ENCODE measurements at places on chromosomes 1 and 21. TPM values are rescaled to one million over a fixed set of nuclear protein-coding genes. Genes with fewer than 3 reads are reported as not detected.

DNA sequence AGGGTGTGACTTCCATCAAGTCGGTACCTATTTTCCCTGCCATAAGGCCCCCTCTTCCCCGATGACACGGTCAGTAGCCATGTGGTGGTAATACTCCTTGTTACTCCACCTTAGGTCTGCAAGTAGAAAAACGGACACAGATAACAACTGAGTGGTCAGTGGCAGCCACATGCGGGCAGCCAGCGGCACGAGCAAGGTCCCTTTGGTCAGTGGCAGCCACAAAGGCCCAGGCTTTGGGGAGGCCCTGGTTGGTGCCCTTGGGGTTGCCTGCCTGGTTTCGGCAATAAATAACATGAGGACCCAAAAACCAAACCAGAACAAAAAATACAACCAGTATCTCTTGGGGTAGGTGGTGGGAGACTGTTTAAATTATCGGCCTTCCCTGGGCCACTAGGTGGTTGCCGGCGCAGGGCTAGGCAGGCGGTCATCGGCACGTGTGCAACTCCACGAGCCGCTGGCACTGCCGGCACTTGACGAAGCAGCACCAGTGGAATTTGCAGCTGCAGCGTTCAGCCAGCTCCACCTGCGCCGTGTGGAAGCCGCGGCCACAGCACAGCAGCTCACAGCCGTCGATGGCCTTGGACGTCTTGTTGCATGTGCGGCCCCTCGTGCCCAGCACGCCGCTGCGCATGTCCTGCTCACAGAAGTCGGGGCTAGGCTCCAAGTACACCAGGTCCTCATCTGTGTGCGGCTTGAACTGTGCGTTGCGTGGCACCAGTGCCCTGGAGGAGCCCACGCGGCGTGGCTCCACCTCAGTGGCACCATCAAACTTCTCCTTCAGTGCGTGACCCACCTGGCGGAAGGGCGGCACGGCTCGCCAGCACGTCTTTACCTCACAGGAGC lies 23.1 kb downstream of the WNT4 start:
- no peak overlapping the region for H3K4me3 ChIP-seq
- DNase-seq, result peak; percentile 50
- H3K27me3 ChIP-seq, result no peaks in the 10 kb centered on the region

DNA sequence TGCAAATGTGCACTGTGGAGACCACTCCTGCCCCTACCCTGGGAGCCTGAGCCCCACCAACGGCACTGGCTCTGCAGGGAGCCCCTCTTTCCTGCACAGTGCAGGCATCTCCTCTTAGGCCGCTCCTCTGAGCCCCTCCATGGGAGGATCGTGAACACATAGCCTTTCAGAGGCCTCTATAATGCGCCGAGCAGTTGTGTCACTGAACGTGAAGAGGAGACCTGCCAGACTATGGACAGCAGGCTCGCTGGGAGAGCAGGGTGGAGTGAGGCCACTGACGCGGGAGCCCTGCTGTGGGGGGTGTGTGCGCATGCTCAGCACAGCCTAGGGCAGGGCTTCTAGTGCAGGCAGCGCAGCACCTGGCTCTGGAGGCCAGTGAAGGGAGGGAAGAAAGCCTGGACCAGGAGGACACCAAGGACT lies 151.3 kb upstream of the COL6A1 start:
- DNase-seq, result peak; percentile 60
- H3K4me1 ChIP-seq, result no peaks in the 10 kb centered on the region
- H3K4me3 ChIP-seq, result no peak overlapping the region

DNA sequence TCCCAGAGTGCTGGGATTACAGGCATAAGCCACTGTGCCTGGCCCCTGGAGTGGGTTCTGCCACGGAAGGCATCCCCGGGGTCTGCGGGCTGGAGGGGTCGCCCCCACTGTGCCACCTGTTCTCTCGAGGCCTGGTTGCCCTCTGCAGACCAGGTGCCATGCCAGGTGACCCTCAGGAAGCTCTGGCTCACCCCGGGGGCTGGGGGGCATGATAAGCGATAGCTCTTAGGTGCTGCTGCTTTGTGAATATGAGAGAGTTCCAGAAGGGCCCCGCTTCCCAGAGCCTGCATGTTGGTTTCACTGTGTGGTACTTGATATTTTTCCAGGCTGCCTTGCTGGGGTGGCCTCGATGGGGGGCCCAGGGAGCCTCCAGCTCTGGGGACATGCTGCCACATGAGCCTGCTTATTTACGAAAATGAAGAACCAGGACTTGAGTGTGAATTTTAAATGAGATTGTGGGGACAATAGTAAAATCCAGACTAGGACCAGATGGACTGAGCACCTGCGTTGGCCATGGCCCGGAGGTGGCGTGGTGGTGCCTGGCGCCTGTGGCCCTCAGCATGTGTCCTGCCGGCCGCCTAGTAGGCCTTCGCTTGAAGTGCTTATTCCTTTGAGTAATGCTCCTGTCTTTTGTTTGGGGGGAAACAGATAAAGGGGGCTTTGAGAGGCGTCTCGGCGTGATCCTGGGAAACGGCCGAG lies 7.3 kb downstream of the SKI start:
- peak; percentile 71 for DNase-seq
- H3K36me3 ChIP-seq, result no peaks in the 10 kb centered on the region
- peaks cover 100% of the 10 kb centered on the region for H3K4me1 ChIP-seq
- peak overlapping the region; percentile 75 for H3K4me3 ChIP-seq

IGSF3 gene
- total RNA-seq, result 48.1 TPM

- H3K4me3 ChIP-seq, result no peak overlapping the region
- H3K4me1 ChIP-seq, result no peaks in the 10 kb centered on the region
- H3K27ac ChIP-seq, result no peak overlapping the region
- H3K36me3 ChIP-seq, result no peaks in the 10 kb centered on the region
- H3K27me3 ChIP-seq, result peaks cover 4% of the 10 kb centered on the region
Measured at GRCh38 chr1:55021942-55022546, 17.3 kb upstream of the PCSK9 start.

- no peak overlapping the region for H3K4me3 ChIP-seq
- DNase-seq, result no peak
Measured at GRCh38 chr1:79959635-79960034, 953.1 kb upstream of the ADGRL4 start.

ARHGEF16 gene
- 5.9 TPM for total RNA-seq

SEMA6C gene
- 18.1 TPM for total RNA-seq

DNA sequence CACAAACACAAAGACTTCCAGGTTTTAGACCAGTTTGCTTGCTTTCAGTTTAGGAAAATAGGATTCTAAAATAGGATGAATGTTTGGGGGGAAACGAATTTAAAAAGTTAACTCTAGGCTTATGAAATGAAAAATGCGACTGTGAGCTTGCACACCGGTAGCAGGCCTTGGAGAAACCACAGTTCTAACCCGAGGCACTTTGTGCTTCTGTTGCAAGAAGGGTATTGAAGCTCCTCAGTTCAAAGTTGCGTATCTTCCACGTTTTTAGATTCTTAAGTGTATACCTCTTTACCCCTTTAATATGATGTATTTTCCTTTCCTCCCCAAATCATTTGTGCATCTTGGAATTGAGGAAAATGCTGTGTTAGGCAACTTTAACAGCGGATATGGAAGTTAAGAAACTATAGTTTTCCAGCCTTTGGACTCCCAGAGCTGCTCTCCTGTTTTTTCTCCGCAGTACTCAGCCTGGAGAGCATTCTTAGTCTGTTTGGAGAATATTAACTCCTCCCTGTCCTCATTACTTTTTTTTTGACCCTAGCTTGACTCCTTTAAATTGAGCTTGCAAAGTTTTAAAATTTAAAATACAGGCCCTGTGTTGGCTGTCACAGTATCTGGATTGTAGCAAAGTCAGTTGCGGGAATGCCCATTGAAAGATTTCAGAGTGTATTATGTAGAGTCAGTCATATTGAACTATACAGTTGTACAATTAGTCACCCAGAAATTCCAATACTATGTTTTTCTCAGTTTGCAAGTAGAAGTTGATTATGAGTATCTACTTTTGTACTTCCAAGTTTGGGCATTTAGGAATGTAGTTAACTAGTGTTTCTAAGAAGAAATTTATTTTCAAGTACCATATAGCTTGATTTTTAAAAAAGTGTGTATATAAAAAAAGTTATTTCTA lies 2.6 kb downstream of the MRPS6 start:
- H3K27ac ChIP-seq, result no peak overlapping the region
- H3K36me3 ChIP-seq, result no peaks in the 10 kb centered on the region
- peak overlapping the region; percentile 73 for H3K4me3 ChIP-seq
- no peak for DNase-seq

KLHL17 gene
- 23.9 TPM for total RNA-seq

- no peak overlapping the region for H3K4me3 ChIP-seq
- no peaks in the 10 kb centered on the region for H3K27me3 ChIP-seq
- H3K4me1 ChIP-seq, result peaks cover 7% of the 10 kb centered on the region
- DNase-seq, result no peak
Measured at GRCh38 chr1:20682571-20683236, 21.5 kb upstream of the DDOST start.

VWA5B1 gene
- total RNA-seq, result 0.16 TPM

DNA sequence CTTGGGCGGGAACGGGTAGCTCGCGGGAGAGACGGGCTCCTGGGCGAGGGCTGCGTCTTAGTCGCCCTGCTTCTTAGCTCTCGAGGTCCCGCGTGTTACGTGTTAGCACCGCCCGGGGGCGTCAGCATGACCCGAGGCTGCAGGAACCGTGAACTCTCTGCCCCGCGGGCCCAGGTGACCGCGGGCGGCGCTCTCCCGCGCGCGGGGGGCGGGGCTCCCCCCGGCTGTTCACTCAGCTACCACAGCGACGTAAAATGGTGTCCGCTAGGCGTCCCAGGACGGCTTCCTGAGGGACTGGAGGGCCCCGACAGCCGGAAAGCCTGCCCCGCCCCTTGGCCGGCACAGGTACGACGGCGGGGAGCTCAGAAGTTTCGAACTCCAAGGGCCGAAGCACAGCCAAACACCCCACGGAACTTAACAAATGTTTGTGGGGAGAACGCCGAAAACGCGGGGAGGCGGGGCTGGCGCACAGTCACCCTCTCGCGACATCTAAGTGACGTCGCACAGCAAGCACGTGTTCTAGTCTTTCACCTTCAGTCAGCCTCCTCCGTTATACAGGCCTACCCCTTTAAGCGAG lies 780 bp upstream of the RBM15 start:
- peaks cover 51% of the 10 kb centered on the region for H3K4me1 ChIP-seq
- peak overlapping the region; percentile 93 for H3K4me3 ChIP-seq
- H3K27me3 ChIP-seq, result no peaks in the 10 kb centered on the region
- H3K27ac ChIP-seq, result peak overlapping the region; percentile 99
- H3K36me3 ChIP-seq, result peaks cover 16% of the 10 kb centered on the region

DNA sequence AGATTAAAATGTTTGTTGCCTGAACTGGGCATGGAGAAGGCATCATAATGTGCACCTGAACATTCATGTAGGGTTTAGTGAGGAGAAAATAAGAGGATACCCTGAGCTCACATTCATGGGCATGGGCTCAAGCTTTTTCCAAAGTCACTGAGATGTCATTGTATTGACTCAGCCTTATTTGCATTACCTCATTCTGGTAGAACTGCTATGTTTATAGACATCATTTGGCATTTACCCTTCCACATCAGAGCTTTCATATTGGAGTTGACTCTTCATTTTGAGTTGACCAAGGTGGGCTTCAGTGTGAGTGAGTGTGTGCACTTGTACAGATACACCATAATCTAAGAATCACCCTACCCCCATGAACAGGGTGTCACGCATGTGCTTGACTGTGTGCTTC lies 143.2 kb downstream of the PBX1 start:
- H3K4me3 ChIP-seq, result no peak overlapping the region
- no peaks in the 10 kb centered on the region for H3K36me3 ChIP-seq
- DNase-seq, result no peak
- H3K27me3 ChIP-seq, result no peaks in the 10 kb centered on the region
- H3K4me1 ChIP-seq, result peaks cover 44% of the 10 kb centered on the region

FLVCR1 gene
- total RNA-seq, result 4.9 TPM

- no peak overlapping the region for H3K27ac ChIP-seq
- no peaks in the 10 kb centered on the region for H3K27me3 ChIP-seq
- H3K36me3 ChIP-seq, result no peaks in the 10 kb centered on the region
- peak overlapping the region; percentile 63 for H3K4me3 ChIP-seq
- H3K4me1 ChIP-seq, result peaks cover 30% of the 10 kb centered on the region
Measured at GRCh38 chr1:145884675-145885074, 991 bp downstream of the ANKRD35 start.

DNA sequence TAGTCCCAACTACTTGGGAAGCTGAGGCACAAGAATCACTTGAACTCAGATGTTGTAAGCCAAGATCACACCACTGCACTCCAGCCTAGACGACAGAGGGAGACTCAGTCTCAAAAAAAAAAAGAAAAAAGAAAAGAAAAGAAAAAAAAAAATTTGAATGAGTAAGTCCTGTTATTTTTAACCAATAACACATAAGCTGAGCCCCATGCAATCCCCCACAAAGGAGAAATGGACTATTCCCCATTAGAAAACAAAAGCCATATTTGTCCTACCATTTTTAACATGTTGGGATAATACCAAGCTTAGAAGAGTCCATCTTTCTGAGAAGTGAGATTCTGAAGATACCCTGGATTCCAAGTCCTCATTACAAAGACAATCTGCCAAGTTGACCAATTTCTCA lies 32.4 kb downstream of the LTN1 start:
- no peak for DNase-seq
- no peaks in the 10 kb centered on the region for H3K27me3 ChIP-seq
- H3K4me3 ChIP-seq, result no peak overlapping the region
- H3K36me3 ChIP-seq, result peaks cover 63% of the 10 kb centered on the region
- H3K4me1 ChIP-seq, result peaks cover 6% of the 10 kb centered on the region

DNA sequence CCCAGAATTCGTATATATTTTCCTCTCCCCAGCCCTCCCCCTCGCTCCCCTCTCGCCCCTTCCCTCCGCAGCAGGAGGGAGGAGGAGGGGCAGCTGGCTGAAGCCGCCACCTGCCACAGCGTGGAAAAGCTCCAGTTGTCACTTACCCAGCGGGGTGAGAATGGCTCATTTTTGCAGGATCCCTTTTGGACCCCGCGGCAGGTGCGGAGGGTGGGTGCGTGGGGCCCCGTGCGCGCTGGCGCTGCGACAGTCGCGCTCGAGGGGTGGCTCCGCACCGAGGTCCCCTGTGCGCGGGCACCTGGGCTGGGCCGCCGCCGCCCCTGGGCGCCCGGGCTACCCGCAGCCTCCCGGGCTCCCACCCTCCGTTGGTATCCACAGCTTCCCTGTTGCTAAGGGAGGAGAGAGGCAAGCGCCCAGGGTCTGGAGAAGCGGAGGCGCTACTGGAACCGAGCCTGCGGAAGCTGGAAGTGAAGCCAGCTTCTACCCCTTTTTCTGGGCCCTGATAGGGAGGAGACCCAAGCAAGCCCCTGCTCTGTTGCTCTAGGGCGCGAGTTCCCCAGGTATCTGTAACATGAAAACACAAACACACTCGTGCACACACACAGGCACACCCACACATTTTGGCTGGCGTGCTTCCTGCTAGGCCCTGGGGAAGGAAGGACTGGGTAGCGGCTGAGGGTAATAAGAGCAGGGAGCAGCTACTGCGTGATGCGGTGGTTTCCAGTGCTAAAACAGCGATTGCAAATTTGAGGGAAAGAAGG lies at the start of gene ERICH3:
Gene ERICH3 (minus strand): TSS at position 442 of the 761 bp plus-strand sequence. CDS start 273 bp downstream, at position 169.
- H3K27me3 ChIP-seq, result peaks cover 5% of the 10 kb centered on the region
- DNase-seq, result no peak
- H3K4me3 ChIP-seq, result peak within 1 kb of the TSS; percentile 43

SMIM1 gene
- 3.4 TPM for total RNA-seq

GRCh38 chr1:59928996-59929395 lies 2.4 kb upstream of the CYP2J2 start:
- peaks cover 22% of the 10 kb centered on the region for H3K27me3 ChIP-seq
- no peak overlapping the region for H3K4me3 ChIP-seq
- H3K4me1 ChIP-seq, result peaks cover 12% of the 10 kb centered on the region
- DNase-seq, result no peak
- no peak overlapping the region for H3K27ac ChIP-seq
- H3K36me3 ChIP-seq, result no peaks in the 10 kb centered on the region

ADGRL4 gene
- 18.0 TPM for total RNA-seq
